Caco-2 (cell line): ENCODE measurements at places on chromosomes 11 and 22.

- no peak for DNase-seq
- H3K4me3 ChIP-seq: no peak overlapping the region
- peaks cover 1% of the 10 kb centered on the region; the same call in 1 of the 2 replicates for H3K27me3 ChIP-seq
Measured at GRCh38 chr22:44179196-44179988, 1.3 kb upstream of the PARVG start.

DNA sequence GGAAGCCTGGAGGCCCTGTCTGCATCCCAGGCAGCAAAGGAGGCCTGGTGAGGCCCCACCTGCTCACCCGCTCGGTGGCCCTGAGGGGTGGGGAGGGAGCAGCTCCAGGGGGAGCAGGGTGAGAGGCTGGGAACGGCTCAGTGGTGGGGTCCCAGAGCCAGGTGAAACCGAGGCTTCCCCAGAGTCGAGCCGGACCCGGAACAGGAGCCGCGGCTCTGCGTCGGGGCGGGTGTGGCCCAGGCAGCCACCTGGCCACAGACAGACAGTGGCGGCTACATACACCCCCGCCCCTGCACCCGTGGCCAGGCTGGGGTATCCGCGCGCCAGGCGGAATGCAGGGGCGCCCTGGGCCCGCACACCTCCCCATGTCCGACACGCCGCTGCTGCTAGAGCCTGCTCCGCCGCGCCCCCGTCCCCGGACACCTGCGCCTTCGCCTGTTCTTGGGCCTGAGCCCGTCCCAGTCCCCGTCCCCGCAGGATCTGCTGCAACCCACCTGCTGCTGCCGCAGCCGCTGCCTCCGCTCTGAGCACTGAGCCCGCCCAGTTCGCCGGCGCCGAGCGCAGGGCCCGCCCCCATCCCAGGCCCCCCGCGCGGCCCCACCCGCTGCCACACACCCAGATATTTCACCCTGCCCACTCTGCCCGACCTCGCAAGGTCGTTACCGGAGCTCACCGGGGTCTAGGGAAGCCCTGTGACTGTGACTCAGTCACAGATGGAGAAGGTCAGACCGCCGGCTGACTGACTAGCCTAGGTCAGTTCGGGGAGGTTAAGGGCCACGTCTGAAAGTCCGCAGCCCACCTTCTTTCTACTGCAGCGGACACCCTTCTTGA lies at the start of gene SLC7A4:
Gene SLC7A4 (minus strand): TSS at position 525 of the 831 bp plus-strand sequence. CDS start 749 bp downstream, outside the sequence.
- no peak for DNase-seq
- H3K4me3 ChIP-seq: peak within 1 kb of the TSS; percentile 35

DNA sequence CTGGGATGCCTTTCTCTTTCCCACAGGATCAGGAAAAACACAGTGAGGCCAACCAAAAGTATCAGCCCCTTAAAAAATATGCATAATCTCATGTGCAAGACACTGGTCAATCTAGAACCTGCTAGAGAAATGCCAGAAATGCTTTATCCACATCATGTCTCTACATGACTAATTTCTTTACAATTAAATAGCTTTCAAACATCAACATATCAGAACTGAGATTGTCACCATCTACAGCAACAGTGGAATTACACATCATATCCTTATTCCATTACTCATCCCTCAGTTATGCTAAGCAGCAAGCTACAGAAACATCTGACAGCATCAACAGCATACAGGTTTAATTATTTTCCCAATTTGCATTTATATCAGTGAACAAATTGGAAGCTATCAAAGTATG lies 78.8 kb downstream of the DDIAS start:
- H3K36me3 ChIP-seq: no peaks in the 10 kb centered on the region
- no peak for DNase-seq
- H3K4me1 ChIP-seq: peaks cover 10% of the 10 kb centered on the region
- H3K4me3 ChIP-seq: no peak overlapping the region

GRCh38 chr11:129853518-129854231 lies 38.0 kb downstream of the TMEM45B start:
- peak overlapping the region; percentile 67 for H3K27ac ChIP-seq
- H3K4me1 ChIP-seq: peaks cover 21% of the 10 kb centered on the region
- H3K27me3 ChIP-seq: no peaks in the 10 kb centered on the region
- DNase-seq: peak; percentile 38

- H3K36me3 ChIP-seq: no peaks in the 10 kb centered on the region
- no peak overlapping the region for H3K27ac ChIP-seq
- no peak for DNase-seq
- H3K4me3 ChIP-seq: no peak overlapping the region
- peaks cover 6% of the 10 kb centered on the region; the same call in 1 of the 2 replicates for H3K4me1 ChIP-seq
Measured at GRCh38 chr11:12430351-12430750, 53.0 kb downstream of the PARVA start.

DNA sequence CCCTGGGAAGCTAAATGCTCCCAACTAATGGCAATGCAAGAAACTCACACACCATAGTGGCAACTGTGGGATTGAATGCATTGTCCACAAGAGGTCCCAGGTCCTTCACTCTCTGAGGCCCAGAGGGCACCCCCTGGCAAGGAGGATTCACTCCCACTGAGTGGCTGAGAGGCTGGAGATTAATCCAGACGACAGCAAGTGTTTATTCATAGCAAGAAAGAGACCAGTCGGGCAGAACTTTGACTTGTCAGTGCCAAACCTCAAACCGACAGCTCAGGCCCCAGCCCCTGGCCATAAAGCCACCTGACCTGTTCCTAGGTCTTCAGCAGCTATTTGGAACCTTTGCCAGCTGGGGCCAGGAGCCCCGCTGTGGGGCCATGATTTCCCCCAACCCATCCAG lies 54.5 kb upstream of the MPEG1 start:
- H3K27me3 ChIP-seq: no peaks in the 10 kb centered on the region
- no peak overlapping the region for H3K27ac ChIP-seq
- no peaks in the 10 kb centered on the region for H3K4me1 ChIP-seq
- no peak for DNase-seq
- no peaks in the 10 kb centered on the region for H3K36me3 ChIP-seq

DNA sequence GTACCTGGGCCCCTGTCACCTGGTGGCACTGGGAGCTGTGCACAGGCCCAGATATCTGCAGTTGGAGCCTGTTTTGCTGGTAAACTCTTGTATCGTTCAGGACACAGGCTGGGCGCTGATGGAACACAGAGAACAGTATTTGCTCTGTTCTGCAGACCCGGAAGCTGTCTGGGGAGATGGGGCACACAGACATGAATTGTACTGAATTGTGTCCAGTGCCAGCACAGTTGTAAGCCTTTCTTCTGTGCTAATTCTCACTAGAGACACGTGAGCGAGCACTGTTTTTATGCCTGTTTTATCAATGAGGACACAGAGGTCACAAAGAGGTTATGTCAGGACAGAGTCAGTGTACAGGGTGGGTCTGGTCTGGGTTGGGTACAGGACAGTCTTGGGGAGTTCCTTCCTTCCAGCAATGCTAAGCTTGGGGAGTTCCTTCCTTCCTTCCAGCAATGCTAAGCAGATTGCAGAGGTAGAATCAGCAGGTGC lies 24.4 kb upstream of the ACR start:
- no peaks in the 10 kb centered on the region for H3K4me1 ChIP-seq
- H3K4me3 ChIP-seq: no peak overlapping the region
- no peaks in the 10 kb centered on the region for H3K36me3 ChIP-seq
- no peak overlapping the region for H3K27ac ChIP-seq
- no peaks in the 10 kb centered on the region for H3K27me3 ChIP-seq

DNA sequence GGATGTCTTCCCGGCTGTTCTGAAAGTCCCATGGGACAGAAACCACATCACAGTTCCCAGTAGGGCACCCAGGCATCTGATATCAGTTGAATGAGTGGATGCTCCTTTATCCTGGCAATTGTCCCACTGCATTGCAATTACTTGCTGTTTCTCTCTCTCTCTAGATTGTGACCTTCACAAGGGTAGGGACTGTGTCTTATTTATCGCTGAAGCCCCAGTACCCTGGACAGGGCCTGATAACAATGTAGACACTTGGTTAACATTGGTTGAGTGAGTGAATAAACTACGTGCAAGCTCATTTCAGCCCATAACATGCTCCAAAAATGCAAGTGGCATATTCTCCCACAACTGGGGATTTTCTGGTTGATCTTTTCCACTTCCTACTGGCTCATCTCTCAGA lies 193.7 kb upstream of the NARS2 start:
- H3K4me3 ChIP-seq: no peak overlapping the region
- no peaks in the 10 kb centered on the region for H3K27me3 ChIP-seq
- no peaks in the 10 kb centered on the region for H3K36me3 ChIP-seq
- no peak for DNase-seq

- H3K4me3 ChIP-seq: no peak overlapping the region
- no peaks in the 10 kb centered on the region for H3K4me1 ChIP-seq
- no peaks in the 10 kb centered on the region for H3K36me3 ChIP-seq
Measured at GRCh38 chr11:92770981-92771380, 198.5 kb upstream of the MTNR1B start.
